ENCODE measurements at places on chromosomes 7 and 10.

DNA sequence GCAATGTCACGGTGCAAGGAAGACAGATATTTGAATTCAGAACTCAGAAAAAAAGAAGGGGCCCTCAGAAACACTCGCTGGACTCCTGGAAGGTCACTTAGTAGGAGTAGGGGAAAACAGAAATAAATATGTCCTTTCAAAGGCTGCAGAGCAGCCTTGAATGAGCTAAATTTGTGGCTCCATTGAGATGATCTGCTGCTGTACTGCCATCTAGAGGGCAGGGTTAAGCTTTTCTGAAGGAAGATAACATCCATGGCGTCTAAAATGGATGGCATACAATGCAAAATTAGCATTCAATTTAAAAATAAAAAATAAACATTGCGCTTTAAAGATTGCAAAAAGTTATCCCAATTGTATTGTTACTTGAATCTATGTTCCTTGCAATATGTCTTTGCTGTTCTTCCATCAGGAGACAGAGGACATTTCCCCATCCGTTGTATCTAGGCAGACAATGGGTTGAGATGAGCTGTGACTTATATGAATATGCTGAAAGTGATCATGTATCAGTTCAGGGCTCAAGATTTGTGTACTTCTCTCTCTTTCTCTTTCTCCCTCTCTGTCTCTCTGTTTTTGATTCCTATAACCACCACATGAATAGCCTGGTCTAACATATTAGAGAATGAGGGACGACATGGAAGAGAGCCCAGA, 642.2 kb downstream of the SH2D4B start:
- no peak for DNase-seq

- DNase-seq = no peak
Measured at GRCh38 chr7:108007261-108007660, 4.3 kb upstream of the LAMB1 start.

GRCh38 chr7:93054975-93055374, 62.8 kb downstream of the SAMD9 start:
- no peak for DNase-seq

DNA sequence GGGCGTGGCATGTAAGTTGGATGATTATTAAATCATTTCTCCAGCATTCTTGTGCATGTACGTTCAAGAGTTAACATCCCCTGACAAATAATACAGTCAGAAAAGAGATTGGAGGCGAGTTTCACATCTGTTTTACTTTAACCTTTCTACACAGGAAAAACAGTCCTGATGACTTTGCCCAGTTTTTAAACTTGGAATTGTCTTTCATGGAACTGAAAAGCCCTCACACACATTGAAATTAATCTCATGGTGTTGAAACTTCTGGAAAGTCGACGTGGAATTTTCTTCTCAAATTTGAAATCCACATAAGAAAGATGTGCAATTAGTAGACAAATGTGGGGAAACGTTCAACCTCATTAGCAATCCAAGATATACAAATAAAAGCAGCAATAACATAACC, 31.2 kb upstream of the ZNF438 start:
- DNase-seq = no peak

DNA sequence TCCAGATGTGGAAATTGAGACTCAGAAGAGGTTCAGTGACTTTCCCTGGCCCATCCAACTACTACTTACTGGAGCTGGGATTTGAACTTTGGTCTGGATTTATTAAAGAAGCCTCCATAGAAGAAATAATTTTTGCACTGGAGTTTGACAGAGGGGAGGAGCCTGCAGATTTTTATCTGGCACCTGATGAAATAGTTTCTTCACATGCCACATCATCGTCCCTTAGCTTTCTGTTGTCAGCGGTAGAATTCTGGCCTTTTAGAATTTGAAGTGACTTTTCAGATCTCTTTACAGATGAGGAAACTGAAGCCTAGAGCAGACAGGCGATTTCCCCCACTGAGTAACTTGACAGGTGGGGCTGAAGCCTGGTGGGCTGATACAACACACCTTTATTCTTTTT, 233.5 kb downstream of the LRMDA start:
- no peak for DNase-seq

All from activated naive CD8-positive, alpha-beta T cell treated with anti-CD3 and anti-CD28 coated beads, Interleukin-2, amount 50 U/mL, for 16 hours (primary cell).